Placental pericyte (primary cell): ENCODE measurements at places on chromosomes 16 and 17. TPM values are rescaled to one million over a fixed set of nuclear protein-coding genes. Genes with fewer than 3 reads are reported as not detected.

Gene KRT34
- 2.2 and 4.7 TPM in 2 replicates for total RNA-seq

Gene ZNF48
- 7.7 and 14.7 TPM in 2 replicates for total RNA-seq

Gene ZNF385C
- not detected in 2 replicates for total RNA-seq

Gene BAHCC1
- 4.6 and 8.0 TPM in 2 replicates for total RNA-seq

Gene C16orf54
- total RNA-seq, result not detected in 2 replicates

Gene GP1BA
- total RNA-seq, result under 0.01 TPM in 1 of 2 replicates, not detected in the other

Gene SLC35G6
- total RNA-seq, result not detected in 2 replicates

Gene WIPF2
- 6.3 and 9.2 TPM in 2 replicates for total RNA-seq

Gene TMC7
- total RNA-seq, result 0.22 and 0.43 TPM in 2 replicates

Gene MT1G
- not detected in 2 replicates for total RNA-seq

Gene KRT25
- total RNA-seq, result not detected in 2 replicates

Gene PPP1R27
- total RNA-seq, result not detected in 2 replicates

Gene HOXB1
- not detected in 2 replicates for total RNA-seq

Gene BIRC5
- 4.6 and 67.0 TPM in 2 replicates for total RNA-seq

Gene CES5A
- total RNA-seq, result not detected in 2 replicates

Gene KCNJ2
- total RNA-seq, result 2.9 and 15.8 TPM in 2 replicates

Gene SCGB1C2
- not detected in 2 replicates for total RNA-seq

Gene JPH3
- total RNA-seq, result not detected in 2 replicates

Gene KRT36
- total RNA-seq, result 0.22 TPM in 1 of 2 replicates, not detected in the other

Gene TBC1D3B
- 0.29 and 1.8 TPM in 2 replicates for total RNA-seq

Gene CASKIN1
- under 0.01 and 0.22 TPM in 2 replicates for total RNA-seq

Gene CIBAR2
- total RNA-seq, result not detected in 2 replicates

Gene PIGL
- 20.4 and 33.2 TPM in 2 replicates for total RNA-seq

Gene TAT
- not detected in 2 replicates for total RNA-seq

Gene APOH
- total RNA-seq, result not detected in 2 replicates

Gene CDRT4
- 1.7 and 4.8 TPM in 2 replicates for total RNA-seq

Gene SECTM1
- 15.2 and 36.3 TPM in 2 replicates for total RNA-seq

Gene CFAP97D1
- under 0.01 TPM in 1 of 2 replicates, not detected in the other for total RNA-seq

Gene EPX
- total RNA-seq, result not detected in 2 replicates

Gene ITGA2B
- total RNA-seq, result under 0.01 and 0.66 TPM in 2 replicates

Gene MYH3
- total RNA-seq, result 0.22 and 0.86 TPM in 2 replicates

Gene C17orf67
- total RNA-seq, result 0.57 and 1.1 TPM in 2 replicates

Gene TOX3
- not detected in 2 replicates for total RNA-seq

Gene ZFPM1
- total RNA-seq, result 2.3 and 4.4 TPM in 2 replicates

Gene TPSB2
- total RNA-seq, result not detected in 2 replicates

Gene GRAP
- total RNA-seq, result under 0.01 TPM in 1 of 2 replicates, not detected in the other

Gene SLC52A1
- 0.14 TPM in 1 of 2 replicates, not detected in the other for total RNA-seq

Gene SPATA22
- 0.14 and 0.22 TPM in 2 replicates for total RNA-seq
